A549 treated with CpdA at 1 μM for 4 hours (cell line): ENCODE measurements at places on chromosomes 12 and 14. TPM values are rescaled to one million over a fixed set of nuclear protein-coding genes. Genes with fewer than 3 reads are reported as not detected.

The GALNT16 gene
- total RNA-seq: 2.5 to 3.8 TPM (median 3.6 TPM) in 5 replicates

The FAM90A1 gene
- 0.06 to 0.14 TPM (median 0.09 TPM) in 4 of 5 replicates, not detected in the other for total RNA-seq

The NR2C1 gene
- total RNA-seq: 24.2 to 27.2 TPM (median 26.4 TPM) in 5 replicates

The PTPRB gene
- total RNA-seq: 0.50 to 1.2 TPM (median 0.92 TPM) in 5 replicates

The ANO2 gene
- not detected in 5 replicates for total RNA-seq
